Activated CD4-positive, alpha-beta T cell treated with anti-CD3 and anti-CD28 coated beads for 1 hour (primary cell): ENCODE measurements at places on chromosomes 2 and 18.

GRCh38 chr2:113203901-113204519, 30.2 kb downstream of the PSD4 start:
- peak; percentile 61 for DNase-seq

- no peak for DNase-seq
Observed at GRCh38 chr2:195410074-195410671, 246.9 kb upstream of the SLC39A10 start.

DNA sequence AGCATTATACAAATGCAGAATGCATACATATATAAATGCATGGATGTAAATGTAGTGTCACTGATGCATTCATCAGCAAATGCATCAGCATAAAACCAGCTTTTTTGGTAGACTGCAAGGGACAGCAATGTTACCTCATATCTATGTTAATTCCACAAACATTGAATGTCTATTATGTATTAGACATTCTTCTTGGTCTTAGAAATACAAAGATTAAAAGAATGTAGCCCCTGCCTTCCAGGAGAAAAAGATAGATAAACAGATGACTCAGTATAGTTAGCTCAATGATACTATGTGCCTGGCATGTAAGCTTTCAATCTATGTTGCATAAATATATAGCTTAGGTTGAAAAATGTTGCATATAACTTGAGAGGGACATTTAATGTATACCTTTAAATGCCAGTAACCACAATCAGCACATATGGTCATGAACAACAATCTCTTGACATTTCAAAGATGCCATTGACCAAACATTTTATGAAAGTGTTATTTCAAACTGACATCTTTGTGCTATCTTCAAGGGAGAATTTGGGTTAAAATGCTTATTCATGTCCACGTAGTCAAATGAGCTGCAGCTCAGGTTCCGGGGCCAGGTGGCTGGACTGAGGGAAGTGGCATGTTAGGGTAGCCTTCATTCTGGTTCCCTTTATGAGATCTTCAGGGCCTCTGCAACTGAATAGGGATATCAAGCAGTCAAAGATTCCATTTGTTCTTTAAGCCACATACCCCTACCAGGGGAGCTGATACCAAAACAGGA, 45.2 kb upstream of the GCG start:
- no peak for DNase-seq

GRCh38 chr2:46564811-46565241, 85.5 kb downstream of the TMEM247 start:
- no peak for DNase-seq

- DNase-seq = no peak
Observed at GRCh38 chr2:207956771-207957170, 68.6 kb downstream of the PLEKHM3 start.

- DNase-seq = no peak
Observed at GRCh38 chr2:233700028-233700635, 7.4 kb downstream of the UGT1A6 start.

- DNase-seq = no peak
Observed at GRCh38 chr2:176924909-176925534, 287.6 kb upstream of the HNRNPA3 start.

DNA sequence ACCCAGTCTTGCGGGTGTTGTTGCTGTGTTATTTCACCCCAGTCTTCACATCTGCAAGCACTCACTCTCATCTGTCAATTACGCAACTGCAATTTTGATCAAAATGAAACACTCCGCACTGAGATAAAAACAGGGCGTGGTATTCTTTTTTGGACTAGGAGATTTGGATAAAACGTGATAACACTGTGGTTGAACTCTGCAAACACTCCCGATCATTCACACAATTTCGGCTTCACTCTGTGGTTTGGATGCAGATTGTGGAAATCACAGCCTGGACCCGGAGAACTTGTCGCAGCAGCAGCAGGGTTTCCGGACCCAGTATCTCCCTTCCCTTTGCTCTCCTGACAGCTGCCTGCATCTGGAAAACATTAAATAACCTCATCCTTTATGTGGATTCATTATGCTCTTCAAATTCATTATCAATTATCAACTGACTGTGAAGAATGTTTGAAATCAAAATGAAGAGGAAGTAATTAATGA, 49.4 kb upstream of the APCDD1 start:
- no peak for DNase-seq

DNA sequence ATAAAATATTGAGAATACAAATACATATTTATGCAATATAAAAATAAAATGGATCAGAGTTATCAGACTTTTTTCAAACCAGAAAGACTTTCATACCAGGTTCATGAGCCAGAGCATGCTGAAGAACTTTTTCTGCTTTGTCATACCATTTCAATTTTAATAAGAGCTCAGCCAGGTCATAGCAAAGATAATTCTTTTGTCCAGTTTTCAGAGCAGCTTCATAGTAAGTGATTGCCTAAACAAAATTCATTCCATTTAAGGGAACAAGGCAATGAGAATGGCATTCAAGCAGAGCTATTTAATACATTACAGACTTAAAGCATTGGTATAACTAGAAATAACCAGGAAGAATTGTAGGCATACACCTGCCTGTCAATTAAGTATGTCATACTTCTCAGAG, 42.3 kb downstream of the TTC21B start:
- DNase-seq = no peak
